ENCODE measurements at places on chromosomes 5 and 9. TPM values are rescaled to one million over a fixed set of nuclear protein-coding genes. Genes with fewer than 3 reads are reported as not detected.

DNA sequence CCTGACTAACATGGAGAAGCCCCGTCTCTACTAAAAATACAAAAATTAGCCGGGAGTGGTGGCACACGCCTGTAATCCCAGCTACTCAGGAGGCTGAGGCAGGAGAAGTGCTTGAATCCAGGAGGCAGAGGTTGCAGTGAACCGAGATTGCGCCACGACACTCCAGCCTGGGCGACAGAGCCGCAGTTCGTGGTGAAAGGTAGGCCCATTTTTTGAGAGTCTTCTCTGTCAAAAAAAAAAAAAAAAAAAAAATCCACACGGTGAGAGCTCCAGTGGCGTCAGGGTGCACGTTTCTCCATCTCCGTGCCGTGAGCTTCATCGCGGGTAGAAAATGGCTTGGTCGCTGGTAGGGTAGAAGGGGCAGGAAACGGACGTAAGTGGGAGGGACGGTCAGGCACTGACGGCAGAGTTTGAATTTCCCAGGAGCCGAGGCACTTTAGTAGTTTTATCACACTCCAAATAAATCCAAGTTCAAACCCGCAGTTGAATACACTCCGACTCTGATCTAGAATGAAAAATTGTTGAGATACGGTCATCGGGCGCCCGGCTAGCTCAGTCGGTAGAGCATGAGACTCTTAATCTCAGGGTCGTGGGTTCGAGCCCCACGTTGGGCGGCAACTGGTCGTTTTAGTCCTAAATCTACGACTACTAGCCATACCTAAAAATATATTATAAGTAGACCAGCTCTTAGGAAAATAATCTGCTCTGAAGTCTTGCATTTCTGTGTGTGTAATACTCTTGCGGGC, 2.4 kb upstream of the TRIM7 start:
- DNase-seq, result peak; percentile 88

DNA sequence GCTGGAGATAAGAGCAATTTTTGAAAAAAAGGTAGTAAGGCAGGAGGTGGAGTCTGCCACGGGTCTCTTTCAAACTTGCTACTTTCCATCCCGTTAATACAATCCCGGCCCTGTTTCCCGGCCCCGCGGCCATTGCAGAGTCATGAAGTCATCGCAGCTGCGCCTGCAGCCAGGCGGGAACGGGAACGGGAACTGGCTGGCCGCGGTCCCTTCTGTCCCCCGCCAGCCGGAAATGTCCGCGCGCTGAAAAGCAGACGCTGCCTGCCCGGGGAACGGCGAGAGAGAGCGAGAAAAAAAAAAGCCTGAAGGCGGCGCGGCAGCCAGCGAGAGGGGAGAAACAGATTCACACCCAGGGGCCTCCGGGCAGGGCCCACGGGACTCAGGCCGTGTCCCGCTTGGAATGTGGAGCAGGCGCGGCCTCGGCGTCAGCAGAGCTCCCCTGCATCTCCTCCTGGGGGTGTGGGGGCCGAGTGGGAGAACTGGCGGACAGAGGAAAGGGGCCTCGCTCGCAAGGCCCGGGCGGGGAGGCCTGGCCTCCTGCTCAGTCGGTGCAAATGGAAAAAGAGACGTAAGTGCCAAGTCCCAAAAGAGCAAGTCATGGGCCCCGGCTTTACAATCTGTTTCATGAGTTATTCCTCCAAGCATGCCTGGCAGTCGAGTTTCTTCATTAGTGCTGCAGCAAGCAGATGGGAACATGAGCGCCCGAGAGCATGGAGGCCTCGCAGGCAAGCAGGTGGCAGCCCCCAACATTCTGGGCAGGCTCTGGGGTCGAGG, 201.2 kb upstream of the GAS1 start:
- DNase-seq, result peak; percentile 93

DNA sequence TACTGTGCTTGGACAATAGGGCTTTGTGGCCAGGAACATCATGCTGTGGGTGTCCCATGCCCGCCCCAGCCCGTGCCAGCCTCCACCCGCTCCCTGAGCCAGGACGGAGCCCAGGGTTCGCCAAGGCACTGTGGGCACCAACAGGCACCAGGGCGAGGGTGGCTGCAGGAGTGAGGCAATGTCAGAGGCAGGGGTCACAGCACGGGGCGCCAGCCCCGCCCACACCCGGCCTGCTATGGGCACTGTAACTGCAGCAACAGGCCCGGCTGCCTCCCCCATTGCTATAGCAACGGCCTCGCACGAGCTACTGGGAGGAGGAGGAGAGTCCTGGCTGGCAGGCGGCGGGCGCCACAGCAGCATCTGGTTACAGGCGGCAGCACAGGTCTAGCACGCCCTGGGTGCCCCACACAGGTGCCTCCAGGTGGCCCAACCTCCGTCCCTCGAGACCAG, 2.5 kb downstream of the ABCA2 start:
- DNase-seq, result no peak

DNA sequence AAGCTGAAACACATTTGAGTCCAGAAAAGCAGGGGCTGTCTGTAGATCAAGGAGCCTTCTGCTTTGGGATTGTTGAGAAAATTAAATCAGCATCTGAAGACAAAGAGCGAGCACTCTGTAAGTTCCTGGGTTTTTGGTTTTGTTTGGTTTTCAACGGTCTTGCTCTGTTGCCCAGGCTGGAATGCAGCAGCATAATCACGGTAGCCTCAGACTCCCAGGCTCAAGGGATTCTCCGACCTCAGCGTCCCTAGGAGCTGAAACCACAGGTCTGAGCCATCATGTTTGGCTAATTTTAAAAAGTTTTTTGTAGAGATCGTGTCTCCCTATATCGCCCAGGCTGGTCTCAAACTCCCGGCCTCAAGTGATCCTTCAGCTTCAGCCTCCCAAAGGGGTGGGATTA, 266.5 kb upstream of the ADAMTS16 start:
- no peak for DNase-seq

Gene ARL14EPL
- total RNA-seq, result not detected

Measured in GM23338 (cell line).